ENCODE measurements at places on chromosomes 5 and 9.

GRCh38 chr9:20041697-20042081, 252.9 kb upstream of the SLC24A2 start:
- DNase-seq, result peak; percentile 43

DNA sequence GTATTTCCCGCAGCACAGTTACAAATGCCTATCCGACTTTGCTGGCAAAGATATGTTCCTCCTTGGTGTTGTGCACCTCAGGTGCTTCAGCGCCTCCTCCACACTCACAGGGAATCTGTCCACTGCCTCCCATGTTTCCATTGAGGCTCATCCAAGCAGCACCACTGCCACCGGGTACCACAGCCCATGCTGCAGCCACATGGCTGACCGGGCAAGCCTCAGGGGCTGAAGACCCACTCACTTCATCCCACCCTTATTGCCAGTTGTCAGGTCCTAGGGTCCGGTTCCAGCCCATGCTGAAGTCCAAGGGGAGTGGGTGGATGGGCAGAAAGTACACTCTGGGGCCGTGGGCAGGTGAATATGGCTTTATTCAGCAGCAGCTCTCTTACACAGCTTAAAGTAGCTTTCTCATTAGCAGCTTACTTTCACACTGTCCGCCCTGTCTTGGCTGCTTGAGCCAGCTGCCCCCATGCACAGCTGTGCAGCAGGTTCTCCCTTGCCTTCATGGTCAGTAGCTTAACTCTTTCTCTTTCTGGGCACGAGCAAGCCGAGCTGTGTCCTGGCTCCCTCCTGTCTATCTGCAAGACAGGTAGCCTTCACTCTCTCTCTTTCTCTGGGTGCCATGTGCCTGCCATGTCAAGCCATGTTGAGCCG, 1052.3 kb downstream of the PTPRD start:
- DNase-seq, result no peak

DNA sequence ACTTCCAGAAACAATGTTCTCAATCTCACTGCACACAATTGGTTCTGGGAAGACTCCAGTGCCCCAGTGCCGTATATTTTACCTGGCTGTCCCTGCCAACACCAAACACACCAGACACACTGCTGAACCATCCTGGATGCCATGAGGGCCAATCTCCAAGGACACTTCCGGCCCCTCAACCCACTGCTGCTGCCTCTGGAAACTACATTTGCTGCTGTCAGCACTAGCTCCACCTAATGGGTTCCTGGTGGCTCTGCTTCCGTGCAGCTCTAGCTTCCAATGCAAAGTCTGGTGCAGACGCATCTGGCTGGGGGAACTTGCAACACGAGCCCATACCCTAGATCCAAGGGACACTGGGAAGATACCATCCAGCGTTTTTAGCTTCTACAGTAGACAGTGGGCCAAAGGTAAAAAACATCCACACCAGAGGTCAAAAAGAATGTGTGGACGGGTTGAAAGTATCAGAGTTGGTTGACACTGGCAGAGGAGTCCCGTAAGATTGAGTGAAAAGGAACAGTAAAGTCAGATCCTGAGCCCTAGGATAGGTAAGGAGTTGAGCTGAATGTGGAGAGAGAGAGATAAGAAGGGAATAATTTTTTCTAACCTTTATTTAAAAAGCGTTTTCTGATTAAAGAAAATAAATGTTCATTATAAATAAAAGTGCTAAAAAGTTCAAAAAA, 99.7 kb upstream of the KIF2A start:
- DNase-seq, result no peak

DNA sequence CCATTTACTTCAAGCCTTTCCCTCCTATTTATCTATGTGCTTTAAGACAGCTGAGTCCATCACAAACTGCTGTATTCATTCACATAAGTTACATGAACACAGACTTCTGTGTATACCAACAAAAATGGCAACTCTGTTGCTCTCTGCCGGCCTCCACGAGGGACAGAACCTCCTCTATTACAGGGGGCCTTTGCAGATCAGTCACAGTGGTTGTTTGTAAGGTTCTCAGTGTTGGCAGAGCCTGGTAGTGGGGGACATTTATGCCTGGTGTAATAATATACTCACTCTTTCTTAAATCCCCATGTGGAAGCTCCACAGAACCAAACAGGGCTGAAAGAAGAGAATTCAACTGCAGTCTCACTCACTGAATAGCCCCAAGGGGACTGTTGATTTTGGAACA, 76.5 kb downstream of the SLC1A1 start:
- DNase-seq, result no peak

DNA sequence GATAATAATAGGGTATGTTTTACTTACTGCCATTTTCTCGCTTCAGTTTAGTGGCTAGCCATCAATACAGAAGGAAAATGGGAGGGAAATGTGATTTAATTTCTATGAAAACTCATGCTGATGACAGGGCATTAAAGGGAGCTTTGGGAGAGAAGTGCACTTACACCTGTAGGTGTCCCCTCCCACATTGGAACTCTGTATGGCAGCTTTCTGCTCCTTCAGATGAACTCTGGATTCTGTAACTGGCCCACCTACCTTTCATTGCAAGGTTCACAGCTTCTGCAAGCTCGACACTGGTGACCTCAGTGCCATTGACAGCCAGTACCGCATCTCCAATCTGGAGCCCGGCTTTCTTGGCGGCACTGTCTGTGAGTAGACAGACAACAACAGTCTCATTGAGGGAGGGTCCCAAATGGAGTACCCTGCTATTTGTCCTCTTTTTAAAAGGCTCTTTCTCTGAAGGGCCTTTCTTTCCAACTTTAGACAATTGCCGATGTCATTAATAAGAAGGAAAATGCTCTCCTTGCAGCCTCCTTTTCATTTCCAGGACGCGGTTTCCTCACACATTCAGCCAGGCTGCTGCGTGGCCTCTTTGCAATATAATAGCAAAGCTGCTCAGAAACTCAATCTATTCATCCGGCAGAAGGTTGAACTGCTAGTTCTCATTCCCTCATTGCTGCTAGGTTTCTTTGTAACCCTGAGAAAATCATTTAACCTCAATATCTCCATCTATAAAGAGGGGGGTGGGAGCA, 63.6 kb downstream of the NUDT12 start:
- DNase-seq, result no peak

GRCh38 chr5:43104057-43104456, 16.7 kb upstream of the ZNF131 start:
- DNase-seq, result no peak

- DNase-seq, result no peak
Observed at GRCh38 chr5:145701404-145701803, 133.7 kb downstream of the PRELID2 start.

All from activated CD8-positive, alpha-beta memory T cell treated with anti-CD3 and anti-CD28 coated beads, Interleukin-2, amount 10 ng/mL, durations not matched to agents 7 days and 5 days (primary cell).